Activated naive CD4-positive, alpha-beta T cell treated with Interleukin-2 at 50 U/mL for 16 hours (primary cell): ENCODE measurements at places on chromosomes 13 and 19.
A peak's percentile ranks its signal among the peaks of the same experiment; 100 is the strongest.

DNA sequence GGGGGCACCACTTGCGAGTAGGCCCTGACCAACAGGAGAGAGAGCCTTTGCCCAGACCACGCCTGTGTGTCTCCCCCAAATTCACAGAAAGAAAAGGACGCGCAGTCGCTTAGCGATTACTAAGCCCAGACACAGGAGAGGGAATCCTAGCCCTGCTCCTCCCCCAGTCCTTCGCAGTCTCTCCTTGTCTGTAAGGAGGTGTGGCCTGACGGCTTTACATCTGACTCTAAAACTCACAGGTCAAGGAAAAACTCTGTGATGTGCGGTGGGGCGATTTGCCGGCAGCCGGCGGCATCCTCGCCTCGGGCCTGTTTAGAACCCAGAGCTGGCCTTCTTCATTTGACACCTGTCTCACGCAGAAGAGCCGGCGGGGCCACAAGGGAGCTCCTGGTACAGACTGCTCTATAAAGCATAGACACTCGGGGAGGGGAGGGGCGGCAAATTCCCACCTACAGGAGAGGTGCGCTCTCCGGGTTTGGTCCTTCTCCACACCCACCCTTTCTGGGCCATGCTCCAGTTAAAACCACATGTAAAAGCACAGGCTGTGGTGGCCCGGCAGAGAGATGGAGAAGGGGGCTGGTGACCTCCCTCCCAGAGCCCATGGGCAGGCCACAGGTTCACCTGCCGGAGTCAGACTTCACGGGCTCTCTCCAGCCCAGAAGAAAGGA lies 17.8 kb downstream of the GPR12 start:
- no peak for DNase-seq

- DNase-seq = no peak
These were observed 21.1 kb downstream of the PROSER1 start for GRCh38 chr13:39016787-39017186.

- no peak for DNase-seq
These were observed 70.6 kb downstream of the HSPH1 start for GRCh38 chr13:31090961-31091624.

GRCh38 chr13:40189426-40189825 lies 477.0 kb downstream of the FOXO1 start:
- DNase-seq = peak; percentile 17

GRCh38 chr13:37392389-37392788 lies 206.2 kb downstream of the POSTN start:
- DNase-seq = no peak

GRCh38 chr13:20311596-20311995 lies 79.5 kb upstream of the GJB6 start:
- no peak for DNase-seq

- DNase-seq = no peak
These were observed 28.5 kb downstream of the MEIS3 start for GRCh38 chr19:47390533-47391488.

GRCh38 chr13:63449550-63449949 lies 2033.9 kb upstream of the PCDH20 start:
- DNase-seq = no peak

GRCh38 chr13:114282041-114282670 lies 755 bp downstream of the UPF3A start:
- DNase-seq = peak; percentile 76

GRCh38 chr13:21364916-21365315 lies 94.2 kb downstream of the ZDHHC20 start:
- DNase-seq = no peak

GRCh38 chr19:11675569-11675968 lies 63.2 kb downstream of the ZNF823 start:
- DNase-seq = no peak

DNA sequence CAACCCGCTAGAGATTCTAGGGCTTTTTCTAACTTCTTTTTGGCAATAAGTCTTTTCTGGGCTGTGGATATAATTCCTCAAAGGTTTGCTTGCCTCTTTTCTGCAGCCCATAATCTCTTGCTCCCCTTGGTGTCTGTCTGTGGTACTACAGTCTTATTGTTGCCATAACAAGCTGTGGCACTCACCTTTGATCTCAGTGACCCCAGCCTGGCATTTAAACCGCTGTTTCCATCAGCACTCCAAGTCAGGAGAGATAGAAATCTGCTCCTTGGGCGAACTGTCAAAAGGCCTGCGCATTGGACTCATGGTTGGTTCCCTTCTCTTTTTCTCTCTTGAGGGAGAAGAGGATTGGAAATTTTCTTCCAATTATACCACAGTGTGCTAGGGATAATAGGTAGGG lies 14.5 kb upstream of the MPHOSPH8 start:
- DNase-seq = no peak

DNA sequence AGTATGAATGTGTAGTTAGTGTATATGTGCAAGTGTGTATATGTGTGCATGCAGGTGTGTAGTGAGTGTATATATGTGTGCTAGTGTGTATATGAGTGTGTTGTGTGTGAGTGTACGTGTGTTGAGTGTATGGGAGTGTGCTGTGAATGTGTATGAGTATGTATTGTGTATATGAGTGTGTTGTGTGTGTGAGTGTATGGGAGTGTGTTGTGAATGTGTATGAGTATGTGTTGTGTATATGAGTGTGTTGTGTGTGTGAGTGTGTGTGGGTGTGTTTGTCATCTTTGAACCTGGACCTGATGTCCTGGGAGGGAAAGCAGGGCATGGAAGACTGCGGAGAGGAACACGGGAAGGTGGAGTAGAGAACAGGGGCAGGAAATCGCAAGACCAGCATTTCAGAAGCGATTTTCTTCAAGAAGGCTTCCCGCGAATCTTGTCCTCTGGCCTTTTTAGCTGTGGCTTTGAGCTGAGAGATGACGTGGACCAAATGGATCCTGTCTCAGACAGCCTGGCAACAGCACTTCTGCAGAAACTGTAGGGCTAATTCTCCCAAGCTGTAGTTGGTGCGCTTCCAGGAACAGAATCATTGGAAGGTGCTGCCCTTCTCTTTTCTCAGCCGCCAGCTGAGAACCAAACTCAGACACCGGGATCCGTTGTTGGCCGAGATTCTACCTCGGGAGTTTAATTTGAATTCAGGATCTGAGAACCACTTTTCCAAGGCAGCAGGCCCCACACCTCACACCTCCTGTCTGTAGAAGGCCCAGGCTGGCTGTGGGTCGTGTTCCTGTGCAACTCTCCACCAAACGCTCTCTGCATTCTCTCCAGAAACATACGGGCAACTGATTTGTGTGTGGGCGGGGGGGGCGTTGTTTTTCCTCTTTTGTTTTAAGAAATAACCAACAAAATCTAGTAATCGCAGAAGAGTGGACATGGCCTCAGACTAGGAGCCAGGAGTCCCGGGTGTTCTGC lies 94.7 kb upstream of the RAP2A start:
- no peak for DNase-seq

DNA sequence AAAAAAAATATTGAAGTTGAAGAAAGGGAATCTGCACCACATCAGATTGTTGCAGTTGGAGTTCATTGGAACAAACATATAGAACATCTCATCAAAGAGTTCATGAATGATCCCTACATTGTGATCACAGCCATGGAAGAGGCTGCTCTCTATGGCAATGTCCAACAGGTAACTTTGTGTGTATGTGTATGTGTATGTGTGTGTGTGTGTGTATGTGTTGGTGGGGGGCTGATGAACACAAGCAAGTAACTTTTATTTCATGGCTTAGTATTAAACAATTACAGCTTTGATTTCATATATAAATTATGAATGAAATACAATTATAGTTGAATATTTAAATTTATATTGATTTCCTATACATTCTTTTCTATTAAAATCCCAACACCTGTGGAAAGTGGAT lies 69.4 kb downstream of the SLC7A9 start:
- no peak for DNase-seq

GRCh38 chr19:6213266-6213595 lies 66.5 kb downstream of the MLLT1 start:
- DNase-seq = no peak

- no peak for DNase-seq
These were observed 9.6 kb downstream of the TINCR start for GRCh38 chr19:5558101-5558621.

DNA sequence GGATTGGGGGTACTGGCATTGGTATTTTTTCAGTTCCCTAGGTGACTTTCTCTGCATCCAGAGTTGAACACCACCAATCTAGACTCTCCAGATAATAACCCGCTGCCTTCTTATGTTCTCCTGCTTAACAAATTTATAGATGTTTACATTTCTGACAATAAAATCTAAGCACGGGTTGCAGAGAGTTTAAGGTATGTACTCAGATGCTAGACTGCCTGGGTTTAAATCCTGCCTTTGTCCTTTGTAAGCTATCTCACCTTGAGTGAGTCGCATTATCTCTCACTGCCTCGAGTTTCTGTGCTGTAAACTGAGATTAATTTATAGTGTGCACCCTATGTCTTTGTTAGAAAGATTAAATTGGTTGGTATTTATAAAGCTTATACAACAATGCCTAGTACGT lies 131.4 kb upstream of the ARGLU1 start:
- DNase-seq = no peak

GRCh38 chr19:52335768-52336116 lies 301 bp upstream of the ZNF610 start:
- DNase-seq = no peak

- DNase-seq = no peak
These were observed 34.3 kb upstream of the TSHZ3 start for GRCh38 chr19:31383553-31383952.

DNA sequence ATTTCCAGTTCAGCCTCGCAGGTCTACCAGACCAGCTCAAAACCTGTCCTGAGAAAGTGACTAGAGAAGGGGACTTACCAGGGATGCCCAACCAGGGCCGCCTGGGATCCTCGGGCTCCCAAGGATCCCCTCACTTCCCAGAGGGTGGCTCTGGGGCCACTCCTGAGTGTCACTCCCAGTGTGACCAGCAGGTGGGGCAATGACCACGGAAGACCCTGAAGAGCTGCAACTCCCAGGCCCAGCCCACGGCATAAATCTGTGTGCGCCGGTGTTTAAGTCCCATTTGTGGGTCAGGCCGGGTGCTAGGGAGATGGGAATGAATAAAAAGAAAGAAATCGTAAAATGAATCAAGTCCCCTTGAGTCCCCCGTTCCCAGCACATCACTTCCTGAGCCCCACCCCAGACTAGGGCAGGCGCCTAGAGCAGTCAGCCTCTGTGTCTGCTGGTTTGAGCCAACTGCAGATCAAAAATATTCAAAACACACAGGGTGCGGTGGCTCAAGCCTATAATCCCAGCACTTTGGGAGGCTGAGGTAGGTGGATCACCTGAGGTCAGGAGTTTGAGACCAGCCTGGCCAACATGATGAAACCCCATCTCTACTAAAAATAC lies 10.7 kb downstream of the PTGIR start:
- DNase-seq = peak; percentile 84

DNA sequence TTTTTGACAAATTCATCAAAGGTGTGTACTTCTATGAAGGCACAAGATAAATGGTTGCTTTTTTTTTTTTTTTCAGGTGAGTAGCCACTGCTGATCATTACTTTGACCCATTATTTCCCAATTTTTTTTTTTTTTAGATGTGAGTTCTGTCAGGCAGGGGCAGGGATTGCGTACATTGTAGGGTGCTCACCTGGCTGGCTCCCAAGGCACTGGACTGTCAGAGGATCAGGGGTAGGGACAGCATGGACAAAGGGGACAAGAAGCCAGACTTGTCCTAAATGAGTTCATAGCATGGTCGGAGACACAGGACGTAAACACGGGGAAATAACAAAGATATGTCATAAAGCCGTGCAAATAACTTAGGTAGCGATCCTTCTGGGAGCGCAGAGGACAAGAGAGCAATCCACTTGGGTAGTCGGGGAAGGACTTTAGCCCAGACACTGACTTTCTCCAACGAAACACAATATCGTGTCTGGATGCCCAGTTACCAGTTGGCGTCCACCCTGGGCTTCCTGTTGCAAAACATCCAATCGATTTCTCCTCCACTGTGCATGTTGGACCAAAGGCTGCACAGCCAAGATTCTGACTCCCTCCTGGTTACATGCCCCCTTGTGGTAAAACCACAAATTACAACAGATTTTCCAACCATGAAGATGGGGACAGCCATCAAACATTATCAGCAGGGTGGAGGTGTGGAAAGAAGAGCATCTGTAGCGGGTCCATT lies 27.5 kb upstream of the KATNAL1 start:
- no peak for DNase-seq

GRCh38 chr19:47351548-47351947 lies 2.4 kb downstream of the DHX34 start:
- DNase-seq = no peak

DNA sequence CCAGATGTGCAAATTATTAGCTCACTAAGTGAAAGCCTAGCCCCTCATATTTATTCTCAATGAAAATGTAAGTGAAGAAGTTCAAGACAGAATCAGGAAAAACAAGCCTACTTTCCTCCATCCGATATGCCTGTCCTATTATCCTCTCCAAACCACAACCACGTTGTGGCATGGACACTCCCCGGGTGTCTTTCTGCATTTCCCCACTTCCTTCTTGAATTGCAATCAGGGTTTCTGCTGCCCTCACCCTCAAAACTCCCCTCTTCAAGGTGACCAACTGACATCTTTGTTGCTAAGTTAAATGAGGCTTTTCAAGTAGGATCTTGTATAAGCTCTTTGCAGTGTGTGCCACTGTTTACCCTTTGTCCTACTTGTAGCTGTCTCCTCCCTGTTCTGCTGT lies 11.8 kb downstream of the SLC25A30 start:
- no peak for DNase-seq

- no peak for DNase-seq
These were observed 193.2 kb downstream of the IRS2 start for GRCh38 chr13:109593230-109593629.

GRCh38 chr19:720345-721160 lies 11.8 kb downstream of the PALM start:
- no peak for DNase-seq

GRCh38 chr19:41076286-41076685 lies 12.0 kb upstream of the CYP2A13 start:
- DNase-seq = no peak

- no peak for DNase-seq
These were observed 17.8 kb upstream of the MIR17HG start for GRCh38 chr13:91329733-91330132.

DNA sequence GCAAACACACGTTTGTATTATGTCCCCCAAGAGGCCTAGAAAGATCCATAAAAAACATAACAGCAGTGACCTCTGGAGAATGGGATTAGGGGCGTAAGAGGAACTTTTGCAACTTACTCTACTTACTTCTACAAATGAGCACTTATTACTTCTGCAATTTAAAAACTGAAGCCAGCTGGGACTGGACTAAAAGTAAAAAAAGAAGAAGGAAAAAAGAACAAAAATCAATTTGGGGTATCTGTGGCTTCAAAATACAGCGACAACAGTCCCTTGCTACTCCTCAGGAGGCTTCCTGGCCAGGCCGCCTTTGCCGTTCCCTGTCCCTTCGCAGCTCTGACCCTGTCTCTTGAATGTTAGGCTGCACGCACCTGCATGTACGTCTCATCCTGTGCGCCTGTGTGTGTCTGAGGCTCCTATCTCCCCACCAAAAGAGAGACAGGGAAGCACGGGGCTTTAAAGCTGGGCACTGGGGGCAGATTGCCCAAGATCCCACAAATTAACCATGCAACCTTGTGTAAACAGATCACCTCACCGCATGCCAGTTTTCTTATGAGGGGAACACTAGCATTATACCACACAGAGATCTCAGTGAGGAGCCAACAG lies 12.1 kb upstream of the FKRP start:
- no peak for DNase-seq
